Right renal pelvis (tissue), 4 donors: ENCODE measurements at places on chromosomes 6 and 20. TPM values are rescaled to one million over a fixed set of nuclear protein-coding genes. Genes with fewer than 3 reads are reported as not detected.

DNA sequence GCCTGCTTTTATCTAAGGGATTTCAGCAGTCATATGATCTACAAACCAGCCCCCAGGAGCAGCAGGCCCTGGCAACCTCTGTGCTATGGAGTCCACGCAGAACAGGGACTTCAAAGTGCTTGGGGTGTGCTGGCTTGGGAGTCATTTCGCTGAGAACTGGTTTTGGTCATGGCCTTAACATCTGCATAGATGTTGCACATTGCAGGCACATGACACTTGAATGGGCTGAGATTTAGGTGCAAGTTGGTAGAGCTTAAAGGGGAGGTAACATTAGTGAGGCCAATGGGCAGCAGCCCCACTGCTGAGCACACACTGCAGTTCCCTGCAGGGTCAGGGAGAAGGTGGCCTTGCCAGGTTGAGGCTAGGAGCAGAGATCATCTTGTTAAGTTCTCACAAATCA, 43.6 kb downstream of the RREB1 start:
- no peak for DNase-seq

DNA sequence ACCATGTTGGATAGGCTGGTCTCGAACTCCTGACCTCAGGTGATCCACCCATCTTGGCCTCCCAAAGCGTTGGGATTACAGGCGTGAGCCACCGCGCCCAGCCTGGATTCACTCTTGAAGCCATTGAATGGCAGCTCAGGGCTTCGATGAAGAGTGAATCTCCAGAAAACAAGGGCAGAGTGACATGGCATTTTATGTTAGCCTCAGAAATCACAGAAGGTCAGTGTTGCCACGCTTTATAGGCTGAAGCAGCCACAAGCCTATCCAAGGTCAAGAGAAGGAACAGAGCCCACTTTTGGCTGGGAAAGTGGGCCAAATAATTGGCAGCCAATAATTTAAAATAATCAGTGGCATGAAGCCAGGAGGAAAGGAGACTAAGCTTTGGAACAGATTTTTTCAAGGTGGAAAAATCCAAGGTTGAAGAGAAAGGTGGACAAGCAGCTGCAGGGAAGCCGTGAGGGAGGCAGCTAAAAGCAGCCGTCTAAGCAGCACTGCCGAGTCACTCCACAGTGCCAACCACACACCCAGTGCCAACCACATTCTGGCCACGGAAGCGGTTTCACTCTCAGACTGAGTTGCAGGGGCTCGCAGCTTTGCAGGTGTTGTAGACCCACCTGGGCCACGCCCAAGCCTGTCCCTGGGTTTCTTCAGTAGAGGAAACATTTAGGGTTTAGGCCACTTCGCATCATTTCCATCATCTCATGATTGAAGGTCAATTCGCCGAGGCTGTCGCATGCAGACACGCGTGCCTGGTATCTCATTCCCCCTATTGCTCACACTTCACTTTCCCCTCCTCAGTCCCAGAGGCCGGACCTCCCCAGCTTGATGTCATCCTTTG, 17.4 kb upstream of the AVP start:
- no peak for DNase-seq

The PCSK2 gene
- polyA plus RNA-seq, result 1.00 TPM

- no peak for DNase-seq
Observed at GRCh38 chr6:12947967-12948366, 231.4 kb downstream of the PHACTR1 start.
